ENCODE measurements at places on chromosomes 6 and 20. TPM values are rescaled to one million over a fixed set of nuclear protein-coding genes. Genes with fewer than 3 reads are reported as not detected.

DNA sequence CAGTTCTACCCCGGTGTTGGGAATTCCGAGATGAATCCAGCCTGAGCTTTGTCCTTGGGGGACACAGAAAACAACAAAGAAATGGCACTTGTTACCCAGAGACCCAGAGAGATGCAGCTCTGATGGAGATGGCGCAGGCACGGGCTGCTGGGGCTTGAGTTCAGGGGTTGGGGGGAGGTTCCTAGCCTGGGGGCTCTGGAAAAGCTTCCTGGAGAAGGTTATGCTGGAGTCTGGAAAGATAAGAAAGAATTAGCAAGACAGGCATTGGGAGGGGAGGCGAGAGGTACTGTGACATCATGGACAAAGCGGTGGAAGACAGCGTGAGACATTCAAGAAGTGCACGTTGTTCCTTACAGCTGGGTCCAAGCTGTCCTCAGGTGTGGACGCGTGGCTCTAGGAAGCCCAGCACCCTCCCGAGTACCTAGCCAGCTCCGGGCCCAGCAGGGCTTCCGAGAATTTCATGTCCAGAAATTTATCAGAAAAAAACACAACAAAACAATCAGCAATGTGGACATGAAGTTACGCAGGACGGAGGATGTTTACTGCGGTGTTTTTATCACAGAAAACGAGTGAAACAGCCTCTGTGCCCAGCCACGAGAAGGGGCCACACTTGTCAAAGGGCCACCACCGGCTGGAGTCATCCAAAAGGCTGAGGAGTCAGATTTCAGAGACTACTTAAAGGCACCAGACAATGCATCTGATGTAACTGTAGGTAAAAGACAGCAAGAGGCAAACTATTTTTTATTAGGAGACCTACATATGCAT, 39.5 kb downstream of the C20orf203 start:
- no peak for DNase-seq

ELOVL2 gene
- 1.0 TPM for total RNA-seq

ARMH2 gene
- not detected for total RNA-seq

- DNase-seq: no peak
Measured at GRCh38 chr6:117344444-117345291, 79.3 kb downstream of the VGLL2 start.

RHAG gene
- total RNA-seq: 0.07 TPM

ZC3H12D gene
- 0.18 TPM for total RNA-seq

SLC32A1 gene
- total RNA-seq: not detected

DNA sequence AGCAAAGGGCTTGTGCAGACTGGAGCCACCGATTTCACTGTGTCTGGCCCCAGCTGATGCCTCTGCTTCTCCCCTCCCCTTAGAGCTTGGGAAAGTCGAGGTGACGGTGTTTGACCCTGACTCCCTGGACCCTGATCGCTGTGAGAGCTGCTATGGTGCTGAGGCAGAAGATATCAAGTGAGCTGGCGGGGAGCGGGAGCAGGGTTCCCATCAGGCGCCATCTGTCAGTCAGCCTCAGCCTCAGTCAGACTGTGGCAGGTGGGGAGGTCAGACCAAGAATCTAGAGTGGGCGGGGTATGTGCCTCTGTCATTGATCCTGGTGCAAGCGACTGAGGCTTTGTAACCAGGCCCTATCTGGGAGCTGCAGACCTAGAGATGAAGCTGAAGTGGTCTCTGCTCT, 5.5 kb downstream of the ERGIC3 start:
- no peak for DNase-seq

DNA sequence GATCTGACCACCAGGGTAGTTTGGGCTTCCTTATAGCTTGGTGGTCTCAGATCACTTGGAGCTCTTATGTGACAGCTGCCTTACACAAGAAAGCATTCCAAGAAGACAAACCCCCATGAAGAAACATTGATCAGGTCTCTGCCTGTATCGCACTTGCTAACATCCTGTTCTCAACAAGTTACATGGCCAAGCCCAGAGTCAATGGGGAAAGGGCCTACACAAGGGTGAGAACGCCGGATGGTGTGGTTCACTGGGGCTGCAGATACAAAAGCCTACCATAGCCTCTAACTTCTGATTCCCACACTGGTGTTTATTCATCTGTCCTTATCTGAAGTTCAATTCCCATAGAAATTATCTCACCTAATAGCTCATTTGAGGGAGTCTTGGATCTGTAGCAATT, 235.5 kb downstream of the SYNDIG1 start:
- no peak for DNase-seq

- DNase-seq: no peak
Measured at GRCh38 chr6:121597654-121598053, 162.2 kb downstream of the GJA1 start.

DNA sequence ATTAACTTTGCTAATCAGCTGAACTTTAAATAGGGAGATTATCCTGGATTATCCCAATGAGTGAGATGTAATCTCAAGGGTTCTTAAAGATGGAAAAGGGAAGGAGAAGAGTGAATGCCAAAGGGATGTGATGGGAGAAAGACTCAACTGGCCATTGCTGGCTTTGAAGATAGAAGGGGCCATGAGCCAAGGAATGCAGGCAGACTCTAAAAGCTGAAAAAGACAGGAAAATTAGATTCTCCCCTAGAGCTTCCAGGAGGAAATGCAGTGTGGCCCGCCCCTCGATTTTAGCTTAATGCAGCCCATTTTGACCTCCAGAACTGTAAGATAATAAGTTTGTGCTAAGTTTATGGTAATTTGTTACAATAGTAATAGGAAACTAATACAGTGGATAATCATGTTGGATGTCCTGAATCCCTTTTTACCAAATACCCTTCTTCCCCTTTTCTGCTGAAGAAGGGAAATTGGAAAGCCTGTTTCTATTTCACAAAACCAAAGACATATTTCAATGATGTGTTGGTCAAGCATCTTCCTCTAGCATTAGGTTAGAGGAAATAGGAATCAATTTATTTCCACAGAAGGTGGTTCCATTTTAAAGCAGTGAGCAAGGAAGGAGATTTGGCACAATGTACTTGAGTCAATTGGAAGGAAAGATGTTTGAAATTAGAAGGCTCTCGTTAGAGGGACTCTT, 3.3 kb upstream of the HDDC2 start:
- DNase-seq: no peak

GRCh38 chr6:147733686-147734085, 225.2 kb downstream of the SAMD5 start:
- DNase-seq: no peak

FOXS1 gene
- total RNA-seq: not detected

DNA sequence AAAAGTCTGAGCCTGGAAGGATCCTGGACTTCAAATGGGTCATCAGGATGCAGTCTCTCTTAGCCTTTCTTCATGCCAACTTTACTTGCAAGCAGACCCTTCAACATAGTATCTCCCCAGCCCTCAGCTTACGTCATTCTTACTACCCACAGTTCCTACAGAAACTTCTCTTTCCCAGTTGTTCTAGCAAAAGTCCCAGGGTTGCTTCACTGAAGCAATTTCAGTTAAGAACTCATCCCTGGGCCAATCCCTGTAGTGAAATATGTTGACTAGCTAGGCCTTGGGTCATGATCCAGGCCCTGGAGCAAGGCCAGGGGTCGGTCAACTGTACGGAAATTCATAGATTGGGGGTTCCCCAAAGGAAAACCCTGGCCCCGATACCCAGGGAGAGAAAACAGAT, 8.6 kb upstream of the FAM83D start:
- DNase-seq: no peak

BTN2A1 gene
- total RNA-seq: 8.2 TPM

TRAPPC3L gene
- total RNA-seq: not detected

- DNase-seq: peak; percentile 27
Measured at GRCh38 chr20:6381887-6382286, 259.1 kb upstream of the FERMT1 start.

TRIM31 gene
- not detected for total RNA-seq

ZNFX1 gene
- 8.6 TPM for total RNA-seq

ZFP64 gene
- 27.0 TPM for total RNA-seq

DNA sequence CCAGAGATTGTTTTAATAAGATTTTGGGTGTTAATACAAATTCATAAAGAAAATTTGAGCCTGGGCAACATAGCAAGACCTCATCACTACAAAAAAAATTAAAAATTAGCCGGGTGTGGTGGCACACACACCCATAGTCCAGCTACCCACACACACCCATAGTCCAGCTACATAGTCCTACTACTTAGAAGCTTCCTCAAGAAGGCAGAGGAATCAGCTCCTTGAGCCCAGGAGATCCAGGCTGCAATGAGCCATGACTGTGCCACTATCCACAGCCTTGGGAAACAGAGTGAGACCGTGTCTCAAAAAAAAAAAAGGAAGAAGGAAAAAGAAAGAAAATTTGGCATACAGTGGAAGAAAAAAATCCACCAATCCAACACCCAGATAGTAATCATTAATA, 16.8 kb downstream of the SEC63 start:
- DNase-seq: no peak

DNA sequence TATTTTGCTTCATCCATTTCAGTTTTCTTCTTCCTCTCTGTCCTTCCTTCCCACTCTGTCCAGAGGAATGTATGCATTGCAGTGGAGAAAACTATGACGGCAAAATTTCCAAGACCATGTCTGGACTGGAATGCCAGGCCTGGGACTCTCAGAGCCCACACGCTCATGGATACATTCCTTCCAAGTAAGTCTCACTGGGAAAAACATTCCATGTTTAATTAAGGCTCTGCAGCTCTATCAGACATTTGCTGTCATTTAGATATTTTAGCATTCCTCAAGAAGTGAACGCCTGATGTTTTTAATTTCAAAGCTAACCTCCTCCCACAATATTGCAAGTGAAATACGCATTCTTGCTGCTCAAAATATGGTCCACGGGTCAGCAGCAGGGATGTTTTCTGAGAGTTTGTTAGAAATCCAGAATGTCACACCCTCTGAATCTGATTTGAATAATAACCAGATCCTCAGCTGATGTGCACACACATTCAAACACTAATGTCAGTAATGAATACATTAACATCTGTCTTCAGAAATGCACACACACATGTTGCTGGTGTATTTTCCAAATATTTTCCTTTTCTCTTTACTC, 12.8 kb downstream of the PLG start:
- no peak for DNase-seq

- no peak for DNase-seq
Measured at GRCh38 chr6:63790334-63790733, 154.7 kb downstream of the PHF3 start.

MYLIP gene
- total RNA-seq: 10.6 TPM

DNA sequence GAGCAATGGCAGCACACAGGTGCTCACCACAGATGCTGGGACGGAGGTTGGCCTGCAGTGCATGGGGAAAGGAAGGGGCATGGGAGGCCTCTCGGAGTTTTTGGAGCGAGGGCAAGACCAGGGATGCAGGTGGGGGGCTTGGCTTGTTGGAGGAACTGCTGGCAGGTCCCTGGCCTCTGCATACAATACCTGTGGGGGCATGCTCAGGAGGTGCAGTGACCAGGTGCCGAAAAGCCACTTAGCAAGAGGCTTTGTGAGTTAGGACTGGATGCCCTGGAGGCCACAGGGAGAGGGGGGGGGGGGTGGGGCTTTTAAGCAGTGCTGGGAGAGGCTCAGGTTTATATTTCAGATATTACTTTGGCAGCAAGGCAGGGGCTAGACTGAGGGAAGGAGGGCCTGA, 142.7 kb downstream of the F13A1 start:
- DNase-seq: no peak

- no peak for DNase-seq
Measured at GRCh38 chr6:138222901-138223546, 4.7 kb upstream of the PBOV1 start.

DNA sequence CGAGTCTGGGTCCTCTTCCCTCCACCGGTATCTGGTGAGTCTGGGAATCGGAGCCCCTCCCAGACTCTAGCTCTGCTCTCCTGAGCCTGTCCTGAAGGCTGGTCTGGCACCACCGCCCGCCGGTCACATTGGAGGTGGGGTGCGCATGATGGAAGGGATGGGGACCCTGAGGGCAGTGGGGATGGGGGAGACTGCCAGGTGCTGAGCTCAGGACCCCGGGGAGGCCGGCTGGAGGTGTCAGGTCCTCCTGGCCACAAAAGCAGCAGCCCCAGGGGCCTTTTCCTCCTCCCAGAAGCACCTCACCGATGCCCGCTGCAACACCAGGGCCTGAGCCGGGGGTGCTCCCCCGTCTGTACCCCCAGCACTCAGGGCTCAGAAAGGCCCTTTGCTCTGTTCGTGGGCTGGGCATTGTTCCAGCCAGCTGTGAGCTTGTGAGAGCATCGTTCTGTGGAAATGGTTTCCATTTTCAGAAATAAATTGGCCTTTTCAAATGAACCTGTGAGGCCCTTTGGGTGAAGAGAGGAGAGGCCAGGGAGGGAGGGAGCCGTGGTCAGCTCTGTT, 2.5 kb upstream of the NPBWR2 start:
- DNase-seq: no peak

VAPB gene
- total RNA-seq: 14.0 TPM

DNA sequence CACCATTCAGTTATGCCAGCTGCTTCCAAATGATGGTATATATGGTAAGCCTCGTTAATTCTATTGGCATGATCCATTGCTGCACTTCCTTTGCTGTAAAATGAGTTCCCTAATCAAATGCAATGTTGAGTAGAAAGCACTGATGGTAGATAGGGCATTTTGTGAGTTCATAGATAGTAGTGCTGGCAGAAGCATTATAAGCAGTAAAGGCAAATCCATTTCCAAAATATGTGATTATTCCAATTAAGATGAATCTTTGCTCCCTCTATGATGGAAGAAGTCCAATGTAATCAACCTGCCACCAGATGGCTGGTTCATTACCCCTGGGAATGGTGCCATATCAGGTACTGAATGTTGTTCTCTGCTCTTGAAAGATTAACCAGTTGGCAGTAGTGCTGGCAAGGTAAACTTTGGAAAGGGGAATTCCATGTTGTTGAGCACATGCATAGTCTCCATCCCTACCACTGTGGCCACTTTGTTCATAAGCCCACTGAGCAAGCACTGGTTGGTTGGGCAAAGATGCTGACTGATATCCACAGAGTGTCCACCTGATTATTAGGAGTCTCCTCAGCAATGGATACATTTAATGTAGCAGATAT, 5.6 kb upstream of the TBPL1 start:
- no peak for DNase-seq

GRCh38 chr6:16154904-16155303, 26.0 kb downstream of the MYLIP start:
- DNase-seq: no peak

DNA sequence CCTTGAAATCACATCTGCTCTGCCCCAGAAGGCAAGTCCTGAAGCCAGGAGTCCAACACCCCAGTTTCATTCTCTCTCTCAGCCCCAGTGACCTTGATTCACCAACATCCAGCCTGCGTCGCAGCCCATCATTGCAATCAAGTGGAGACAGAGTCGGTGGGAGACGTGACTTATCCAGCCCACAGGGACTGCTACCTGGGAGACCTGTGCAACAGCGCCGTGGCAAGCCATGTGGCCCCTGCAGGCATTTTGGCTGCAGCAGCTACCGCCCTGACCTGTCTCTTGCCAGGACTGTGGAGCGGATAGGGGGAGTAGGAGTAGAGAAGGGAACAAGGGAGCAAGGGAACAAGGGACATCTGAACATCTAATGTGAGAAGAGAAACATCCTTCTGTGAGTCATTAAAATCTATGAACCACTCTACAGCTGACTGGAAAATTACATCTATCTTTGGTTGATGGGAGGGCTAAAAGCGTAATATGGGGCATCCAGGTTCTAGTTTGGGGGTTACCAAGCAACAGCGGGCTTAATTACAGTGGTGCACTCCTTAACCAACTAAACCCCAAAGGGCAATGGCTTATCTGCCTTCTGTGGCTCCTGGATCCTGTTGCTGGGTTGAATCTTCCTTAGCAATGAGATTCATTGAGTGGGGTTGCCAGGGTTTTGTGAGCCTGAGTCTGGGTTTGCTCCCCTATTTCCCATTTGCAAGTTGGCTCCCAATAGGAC, 2.5 kb downstream of the LY6G6D start:
- DNase-seq: peak; percentile 87

GRCh38 chr6:158630938-158631616, 13.5 kb downstream of the DYNLT1 start:
- no peak for DNase-seq

Measured in H7 (cell line).